ENCODE measurements at places on chromosomes 5 and 9.
A peak's percentile ranks its signal among the peaks of the same experiment; 100 is the strongest.

- no peak for DNase-seq
Observed at GRCh38 chr5:61477788-61478187, 145.7 kb downstream of the ZSWIM6 start.

DNA sequence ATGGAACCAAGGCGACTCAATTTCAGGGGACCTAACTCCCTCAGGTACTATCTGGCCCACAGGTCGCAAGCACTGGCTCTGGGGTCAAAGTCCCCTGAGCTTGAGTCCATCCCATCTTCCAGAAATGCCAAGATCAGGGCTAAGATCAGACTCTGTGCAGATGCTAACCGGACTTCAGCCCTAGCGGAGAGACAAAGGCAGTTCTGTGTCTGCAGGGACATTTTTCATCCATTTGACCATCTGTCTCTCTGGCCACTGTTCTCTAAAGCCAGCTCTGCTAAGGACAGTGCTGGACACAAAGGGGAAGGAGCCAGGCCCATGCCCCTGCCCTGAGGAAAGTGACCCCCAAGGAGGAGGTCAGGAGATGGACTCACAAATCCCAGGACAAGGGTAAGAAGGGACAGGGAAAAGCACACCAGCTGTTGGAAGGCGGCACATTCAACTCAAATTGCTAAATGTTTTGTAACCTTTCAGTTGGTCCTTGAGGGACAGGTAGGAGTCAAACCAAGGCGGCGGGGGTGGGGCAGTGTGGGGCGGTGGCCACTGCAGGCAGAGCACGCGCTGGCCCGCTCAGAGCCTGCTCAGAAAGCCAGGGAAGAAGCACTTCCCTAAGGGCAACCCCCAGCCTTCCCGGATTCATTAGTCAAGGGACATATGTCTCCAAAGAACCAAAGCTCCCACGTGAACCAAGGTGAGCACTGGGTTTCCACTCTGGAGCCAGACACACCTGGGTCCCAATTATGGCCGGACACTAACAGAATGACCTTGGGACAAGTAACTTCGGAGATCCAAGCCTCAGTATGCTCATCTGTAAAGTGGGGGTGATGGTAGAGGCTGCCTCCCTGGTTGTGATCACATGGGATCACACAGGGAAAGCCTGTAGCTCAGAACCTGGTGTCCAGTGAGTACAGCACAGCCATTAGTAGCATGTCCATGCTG is 42.8 kb downstream of the STK10 start:
- no peak for DNase-seq

- DNase-seq, result no peak
Observed at GRCh38 chr5:149036970-149037369, 25.9 kb downstream of the SH3TC2 start.

DNA sequence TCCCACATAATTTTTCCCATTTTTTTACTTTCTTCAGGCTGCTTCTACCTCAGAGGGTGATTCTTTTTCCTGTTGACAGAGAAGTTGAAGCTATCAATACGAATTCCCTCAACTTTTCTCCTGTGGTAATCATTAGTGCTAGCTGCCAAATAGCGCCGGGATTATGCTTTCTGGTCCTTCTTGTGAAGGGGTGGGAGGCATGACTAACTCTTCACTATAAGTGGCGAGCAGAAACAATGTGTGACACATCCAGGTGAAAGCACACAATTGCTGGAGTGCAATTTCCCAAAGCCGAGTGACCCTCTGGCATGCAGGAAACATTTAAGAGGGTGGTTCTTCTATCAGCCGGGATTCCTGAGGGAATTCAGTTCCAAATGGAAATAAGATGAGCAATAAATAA is 56.0 kb downstream of the TRPC7 start:
- no peak for DNase-seq

DNA sequence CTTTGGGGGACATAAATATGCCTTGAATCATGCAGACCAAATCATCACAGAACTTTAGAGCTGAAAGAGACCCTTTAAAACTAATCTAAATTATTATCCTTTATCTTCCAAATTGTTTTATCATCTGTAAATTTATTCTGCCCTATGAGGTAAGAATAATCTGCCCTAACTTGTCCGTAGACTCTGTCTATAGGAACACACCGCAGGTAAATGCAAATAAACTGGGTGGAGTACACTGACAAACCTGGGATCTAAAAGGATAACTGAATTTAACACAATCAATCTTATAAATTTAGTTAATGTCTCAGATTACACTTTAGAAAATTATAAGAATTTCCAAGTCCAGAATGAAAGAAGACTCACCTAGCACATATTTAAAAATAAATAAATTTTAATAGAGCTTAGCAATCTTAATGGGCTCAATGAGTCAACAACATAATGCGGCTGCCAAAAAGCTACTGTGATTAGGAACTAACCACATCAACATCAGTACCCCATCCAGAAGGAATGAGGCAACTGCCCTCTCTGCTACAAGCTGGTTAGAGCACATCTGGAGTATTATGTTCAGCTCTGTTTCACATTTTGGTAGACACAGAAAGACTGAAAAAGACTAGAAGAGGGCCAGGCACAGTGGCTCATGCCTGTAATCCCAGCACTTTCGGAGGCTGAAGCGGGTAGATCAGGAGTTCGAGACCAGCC is 5.6 kb downstream of the MEGF9 start:
- DNase-seq, result no peak

- no peak for DNase-seq
Observed at GRCh38 chr9:112836394-112836793, 54.3 kb downstream of the SLC46A2 start.

GRCh38 chr9:75395336-75395735 is 307.0 kb downstream of the OSTF1 start:
- DNase-seq, result no peak

- DNase-seq, result no peak
Observed at GRCh38 chr9:97596906-97597305, 36.3 kb downstream of the TSTD2 start.

- DNase-seq, result no peak
Observed at GRCh38 chr5:140321796-140322195, 18.9 kb upstream of the PFDN1 start.

GRCh38 chr5:141942185-141942857 is 15.7 kb downstream of the PCDH12 start:
- DNase-seq, result no peak

- no peak for DNase-seq
Observed at GRCh38 chr5:27015758-27016157, 22.6 kb downstream of the CDH9 start.

GRCh38 chr5:89377767-89378455 is 494.9 kb upstream of the MEF2C start:
- no peak for DNase-seq

- no peak for DNase-seq
Observed at GRCh38 chr9:86545090-86545489, 190.9 kb upstream of the TUT7 start.

DNA sequence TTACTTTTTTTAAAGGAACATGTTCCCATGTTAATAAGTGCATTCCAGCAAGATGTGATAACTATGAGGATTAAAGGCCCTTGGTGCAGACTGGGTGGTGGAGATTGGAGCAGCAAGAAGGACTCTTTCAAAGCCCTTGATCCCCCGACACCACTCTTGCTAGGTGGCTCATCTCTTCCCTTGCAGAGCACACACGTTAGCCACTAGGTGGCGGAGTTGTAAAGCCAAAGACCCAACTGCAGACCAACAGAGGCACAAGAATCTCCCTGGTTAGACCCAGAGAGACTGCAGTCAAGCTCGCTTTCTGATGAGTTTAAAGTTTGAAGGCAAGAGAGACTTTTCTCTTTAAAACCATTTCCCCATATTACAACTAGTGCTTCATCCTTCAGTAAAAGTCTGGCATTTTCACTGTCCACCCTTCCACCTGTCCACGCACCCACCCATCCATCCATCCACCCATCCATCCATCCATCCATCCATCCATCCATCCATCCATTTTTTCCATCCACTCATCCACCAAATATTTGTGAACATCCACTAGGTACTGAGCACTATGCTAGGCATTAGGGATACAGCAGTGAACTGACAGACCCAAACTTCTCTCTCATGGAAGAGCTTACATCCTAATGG is 226.9 kb downstream of the MSX2 start:
- peak; percentile 9 for DNase-seq

DNA sequence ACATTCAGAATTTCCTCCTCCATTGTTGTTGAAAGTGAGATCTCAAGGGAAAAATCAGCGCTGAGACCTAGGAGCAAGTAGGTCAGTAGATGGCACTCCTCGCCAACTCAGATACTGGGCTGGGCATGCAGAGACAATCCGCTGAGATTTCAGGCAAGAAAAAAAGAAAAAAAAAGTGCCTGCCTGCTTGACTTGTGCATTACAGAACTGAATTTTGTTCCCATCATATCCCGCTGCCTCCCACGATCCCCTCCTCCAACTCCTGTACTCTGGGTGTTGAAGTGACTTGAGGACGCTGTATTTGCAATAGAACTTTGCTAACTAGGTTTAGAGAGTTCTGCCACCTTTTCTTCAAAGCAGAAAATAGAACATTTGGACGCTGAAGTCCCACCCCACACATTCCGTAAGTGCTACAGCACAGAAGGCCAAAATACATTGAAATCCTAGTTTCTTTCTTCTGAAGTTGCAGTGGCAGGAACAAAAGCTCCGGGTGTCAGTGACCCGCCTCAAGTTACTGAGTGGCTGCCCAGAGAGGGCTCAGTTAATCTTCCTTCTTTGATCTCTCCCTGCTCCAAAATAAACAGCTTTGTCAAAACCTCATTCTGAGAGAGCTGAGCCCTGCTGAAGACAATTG is 265.8 kb downstream of the MLLT3 start:
- peak; percentile 5 for DNase-seq

- DNase-seq, result no peak
Observed at GRCh38 chr9:81344366-81344765, 345.0 kb downstream of the TLE1 start.

- no peak for DNase-seq
Observed at GRCh38 chr9:7324152-7324598, 475.4 kb downstream of the DMAC1 start.

- DNase-seq, result no peak
Observed at GRCh38 chr9:79719021-79719420, 147.3 kb downstream of the TLE4 start.

DNA sequence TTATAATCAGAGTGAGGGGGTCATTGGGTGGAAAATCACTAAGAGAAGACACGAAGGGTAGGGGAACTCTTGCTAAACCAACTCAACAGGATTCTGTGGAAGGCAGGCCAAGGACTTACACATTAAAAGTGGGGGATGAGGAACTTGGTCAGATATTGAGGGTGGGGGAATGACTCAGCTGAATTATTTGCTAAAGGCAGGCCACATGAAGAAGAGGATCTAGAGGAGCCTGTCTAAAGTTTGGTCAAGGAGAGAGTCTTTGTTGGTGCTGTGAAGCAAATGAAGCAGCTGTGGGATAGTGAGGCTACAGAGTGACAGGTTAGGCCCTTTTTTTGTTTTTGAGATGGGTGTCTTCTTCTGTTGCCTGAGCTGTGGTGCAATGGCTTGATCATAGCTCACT is 63.9 kb upstream of the SPRY4 start:
- DNase-seq, result no peak

- no peak for DNase-seq
Observed at GRCh38 chr5:147189109-147189424, 45.8 kb upstream of the STK32A start.

GRCh38 chr5:7500256-7500655 is 104.3 kb downstream of the ADCY2 start:
- DNase-seq, result no peak

GRCh38 chr5:179368126-179368805 is 23.0 kb upstream of the ADAMTS2 start:
- DNase-seq, result no peak

DNA sequence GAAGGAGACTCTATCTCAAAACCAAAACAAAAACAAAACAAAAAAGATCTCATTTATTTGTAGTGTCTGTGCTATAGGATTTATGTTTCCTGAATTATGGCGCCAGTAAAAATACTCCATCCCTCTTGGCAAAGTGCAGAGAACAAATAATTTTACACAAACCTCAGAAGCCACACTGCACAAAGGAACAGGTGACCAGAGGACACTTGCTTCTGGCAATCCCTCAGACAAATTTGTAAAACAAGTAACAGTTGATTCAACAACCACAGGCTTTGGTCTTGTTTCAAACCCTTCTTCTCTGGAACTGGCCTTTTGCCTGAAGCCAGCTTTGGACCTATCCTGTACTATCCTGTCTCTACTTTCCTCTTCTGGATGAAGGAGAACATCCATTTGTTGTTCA is 502.1 kb downstream of the DMAC1 start:
- DNase-seq, result no peak

DNA sequence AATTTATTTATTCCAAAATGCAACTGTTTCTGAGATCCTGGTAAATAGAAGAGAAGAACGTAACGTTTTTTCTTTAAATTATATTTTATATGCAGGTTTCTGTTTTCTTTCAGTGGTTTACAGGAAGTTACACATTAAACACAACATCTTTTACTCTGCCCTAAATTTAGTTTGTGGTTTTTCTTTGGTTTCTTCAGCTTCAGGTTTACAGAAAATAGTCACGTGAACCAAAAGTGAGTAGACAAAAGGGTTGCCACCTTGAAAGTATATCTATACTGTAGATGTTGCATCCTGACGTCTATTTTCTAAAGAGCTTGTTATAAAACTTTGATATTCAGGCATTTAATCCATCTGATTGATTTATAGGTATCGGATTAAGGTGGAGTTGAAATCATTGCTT is 1236.6 kb downstream of the MAT2B start:
- DNase-seq, result no peak

GRCh38 chr5:73280821-73281746 is 108.1 kb downstream of the TMEM174 start:
- DNase-seq, result no peak

- DNase-seq, result no peak
Observed at GRCh38 chr5:176704355-176704754, 57.1 kb downstream of the TSPAN17 start.

DNA sequence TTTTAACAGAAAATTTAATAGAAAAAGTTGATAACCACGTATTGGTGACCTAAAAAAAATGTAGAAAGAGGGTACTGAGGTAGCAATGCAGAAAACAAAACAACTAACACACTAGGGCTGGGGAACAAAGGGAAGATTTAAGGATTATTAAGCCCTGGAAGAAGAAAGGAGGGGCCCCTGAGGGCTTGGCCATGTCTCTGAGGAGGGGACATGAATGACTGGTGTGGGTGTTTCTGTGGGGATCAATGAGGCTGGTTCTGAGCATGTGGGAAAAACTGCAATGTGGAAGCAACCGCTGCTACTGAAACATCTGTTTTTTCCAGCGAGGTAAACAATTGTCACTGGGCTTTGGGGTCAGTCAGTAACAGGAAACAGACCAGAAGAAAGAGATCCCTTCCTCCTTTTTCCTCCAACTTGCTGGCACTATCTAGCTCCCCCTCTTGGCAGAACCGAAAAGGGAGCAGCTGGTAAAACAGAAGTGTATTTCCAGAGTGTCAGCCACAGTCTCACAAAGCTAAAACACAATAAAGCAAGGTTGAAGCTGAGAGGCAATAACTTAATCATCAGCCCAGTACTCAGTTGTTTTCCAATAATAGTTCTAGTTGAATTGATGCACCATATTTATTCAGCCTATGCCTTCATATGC is 48.3 kb downstream of the ATPSCKMT start:
- DNase-seq, result no peak

DNA sequence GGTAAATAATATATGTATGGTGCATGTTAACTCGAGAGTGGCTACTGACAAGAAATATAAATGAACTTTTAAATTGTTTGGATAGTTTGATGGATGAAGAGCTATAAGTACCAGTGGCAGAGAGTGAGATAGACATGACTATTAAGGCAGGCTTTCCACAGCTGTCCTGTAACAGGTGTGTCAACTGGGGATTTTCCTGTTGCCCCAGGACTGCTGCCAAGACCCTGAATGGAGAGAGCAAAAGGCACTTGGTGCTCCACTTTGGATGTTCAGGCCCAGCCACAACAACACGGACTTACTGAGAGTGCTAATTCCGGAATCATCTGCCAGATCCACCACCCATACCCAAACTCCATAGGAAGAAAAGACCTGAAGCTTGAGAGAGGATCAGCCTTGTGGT is 215.1 kb downstream of the SEC61B start:
- DNase-seq, result no peak
